ENCODE measurements at places on chromosomes 11 and 22.

DNA sequence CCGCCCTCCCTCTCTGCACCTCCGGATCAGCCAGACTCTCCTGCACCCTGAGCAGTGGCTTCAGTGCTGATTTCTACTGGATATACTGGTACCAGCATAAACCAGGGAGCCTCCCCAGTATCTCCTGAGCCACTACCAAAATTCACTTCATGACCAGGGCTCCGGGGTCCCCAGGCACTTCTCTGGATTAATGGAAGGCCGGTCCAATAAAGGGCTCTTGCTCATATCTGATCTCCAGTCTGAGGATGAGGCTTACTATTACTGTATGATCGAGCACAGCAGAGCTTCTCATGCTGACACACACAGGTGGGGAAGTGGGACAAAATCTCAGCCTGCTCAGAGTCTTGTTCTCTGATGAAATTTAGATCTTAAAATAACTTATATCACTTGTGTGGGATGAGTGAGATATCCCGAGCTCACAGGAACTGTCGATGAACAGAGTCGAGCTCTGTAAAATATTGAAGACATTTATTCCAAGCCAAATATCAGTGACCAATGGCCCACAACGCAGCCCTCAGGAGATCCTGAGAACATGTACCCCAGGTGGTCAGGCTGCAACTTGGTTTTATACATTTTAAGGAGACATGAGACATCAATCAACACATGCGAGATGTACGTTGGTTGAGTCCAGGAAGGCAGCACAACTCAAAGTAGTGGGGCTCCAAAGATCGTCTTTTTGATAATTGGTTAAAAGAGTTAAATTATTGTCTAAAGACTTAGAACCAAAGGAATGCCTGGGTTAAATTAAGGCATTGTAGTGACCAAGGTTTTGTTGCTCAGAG lies 93.0 kb upstream of the TOP3B start:
- no peak for DNase-seq

DNA sequence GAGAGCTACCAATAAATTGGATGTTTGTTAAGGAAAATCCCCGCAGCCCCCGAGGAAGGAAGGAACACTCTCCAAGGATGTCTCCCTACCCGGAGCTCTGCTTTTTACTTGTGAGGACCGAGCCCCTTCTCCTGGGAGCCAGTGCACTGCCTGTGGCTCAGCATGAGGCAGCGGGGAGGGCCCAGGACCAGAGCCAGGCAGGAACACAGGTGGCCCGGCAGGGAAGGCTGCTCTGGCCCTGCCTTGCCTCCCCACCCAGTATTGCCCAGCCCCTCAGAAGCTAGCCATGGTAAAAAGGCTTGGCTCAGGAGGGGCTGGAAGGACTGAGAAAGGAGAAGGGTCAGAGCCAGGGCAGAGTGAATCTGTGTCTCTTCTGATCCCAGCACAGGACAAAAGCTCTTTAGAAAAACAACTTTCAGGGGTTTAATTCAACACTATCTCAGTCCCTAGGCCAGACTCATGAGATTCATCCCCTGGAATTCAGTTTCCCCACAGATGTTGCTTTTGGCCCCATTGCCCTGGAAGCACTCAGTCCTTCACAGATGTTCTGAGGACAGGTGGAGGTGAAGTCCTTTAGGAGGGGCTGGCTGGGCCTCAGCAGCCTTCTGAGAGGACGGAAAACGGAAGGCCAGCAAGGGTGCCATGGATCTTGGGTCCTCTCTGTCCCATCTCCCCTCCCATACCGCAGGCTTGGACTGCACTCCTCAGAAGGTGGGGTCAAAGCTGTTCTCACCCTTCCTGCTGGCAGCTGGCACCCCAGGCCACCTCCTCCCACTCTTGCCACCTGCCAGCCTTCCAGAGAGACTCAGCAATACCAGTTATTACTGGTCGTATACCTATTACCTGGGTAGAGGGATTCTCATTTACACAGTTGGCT lies 318.9 kb downstream of the NTM start:
- no peak for DNase-seq

DNA sequence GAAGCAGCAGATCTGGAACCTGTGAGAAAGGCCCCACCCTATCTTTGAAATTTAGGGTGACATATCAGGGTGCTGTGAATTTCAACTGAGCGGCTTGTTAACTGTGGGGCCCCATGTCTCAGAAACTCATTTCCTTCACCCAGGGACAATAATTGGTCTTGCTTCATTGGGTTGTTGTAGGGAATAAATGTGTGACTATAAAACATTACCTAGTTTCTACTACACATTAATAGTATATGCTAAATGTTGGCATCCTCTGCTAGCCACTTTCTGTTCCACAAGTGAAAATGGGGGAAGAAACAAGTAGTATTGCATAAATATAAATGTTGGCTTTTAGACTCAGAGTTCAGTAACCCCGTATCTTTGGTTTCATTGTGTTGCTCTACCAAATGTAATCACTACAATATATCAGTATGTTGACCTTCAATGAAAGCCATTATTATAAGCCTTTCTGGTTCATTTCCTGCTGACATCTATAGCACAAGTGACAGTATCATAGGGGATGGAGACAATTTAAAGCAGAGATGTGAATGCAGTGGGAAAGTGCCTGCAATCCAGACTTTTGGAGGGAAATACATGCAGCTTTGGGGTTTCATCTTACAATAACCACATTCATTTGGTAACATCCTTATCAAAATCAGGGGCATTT lies 905.5 kb upstream of the RAG2 start:
- no peak for DNase-seq

- DNase-seq, result no peak
Measured at GRCh38 chr11:47305734-47306483, 36.0 kb downstream of the MADD start.

- peak; percentile 71 for DNase-seq
Measured at GRCh38 chr11:113554526-113554925, 79.3 kb upstream of the DRD2 start.

GRCh38 chr22:35349704-35350538 lies 31.0 kb upstream of the HMOX1 start:
- no peak for DNase-seq

DNA sequence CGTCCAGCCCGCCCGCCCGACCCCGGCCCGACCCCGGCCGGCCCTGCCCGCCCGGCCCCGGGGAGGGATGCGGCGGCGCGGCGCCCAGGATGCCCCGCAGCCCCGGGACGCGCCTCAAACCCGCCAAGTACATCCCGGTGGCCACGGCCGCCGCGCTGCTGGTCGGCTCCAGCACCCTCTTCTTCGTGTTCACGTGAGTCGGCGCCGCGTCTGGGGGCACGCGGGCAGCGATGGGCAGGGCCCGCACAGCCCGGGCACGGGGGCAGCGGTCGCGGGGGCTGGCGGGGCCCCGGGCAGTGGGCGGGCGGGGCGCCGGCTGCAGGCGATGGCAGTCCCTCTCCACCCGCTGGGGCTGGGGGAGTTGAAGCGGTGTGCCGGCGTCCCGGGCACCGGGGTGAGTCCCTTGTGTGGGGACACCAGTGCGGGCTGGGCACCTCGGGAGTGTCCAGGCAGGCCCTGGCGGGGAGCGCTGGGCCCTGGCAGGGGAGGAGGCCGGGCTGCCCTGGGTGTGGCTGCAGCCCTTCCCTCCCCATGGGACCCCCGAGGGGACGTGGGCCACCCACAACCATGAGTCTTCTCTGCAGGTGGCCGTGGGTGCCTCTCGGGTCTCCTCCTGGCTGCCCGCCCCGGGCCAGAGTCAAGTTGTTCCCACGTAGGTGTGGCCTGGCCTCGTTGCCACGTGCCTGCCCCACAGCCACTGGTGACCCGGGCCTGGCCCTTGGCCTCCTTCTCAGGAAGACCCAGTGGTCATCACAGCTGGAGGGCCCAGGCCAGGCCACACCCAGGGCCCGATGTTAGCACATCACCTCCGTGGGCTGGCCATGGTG lies 468 bp downstream of the ZDHHC8 start:
- DNase-seq, result no peak

DNA sequence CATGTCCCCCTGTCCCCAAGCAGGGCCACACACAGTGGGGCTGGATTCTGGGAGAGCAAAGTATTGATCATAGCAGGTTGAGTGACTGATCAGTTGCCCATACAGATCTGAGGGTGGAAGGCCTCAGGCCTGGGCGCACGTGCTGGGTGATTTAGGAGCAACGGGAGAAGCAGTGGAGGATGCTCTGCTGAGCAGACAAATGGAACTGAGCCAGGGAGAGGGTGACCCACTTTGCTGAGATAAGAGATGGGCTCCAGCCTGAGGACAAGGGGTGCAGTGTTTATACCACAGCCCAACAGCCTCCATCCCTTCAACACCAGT lies 15.0 kb downstream of the GNAZ start:
- DNase-seq, result no peak

DNA sequence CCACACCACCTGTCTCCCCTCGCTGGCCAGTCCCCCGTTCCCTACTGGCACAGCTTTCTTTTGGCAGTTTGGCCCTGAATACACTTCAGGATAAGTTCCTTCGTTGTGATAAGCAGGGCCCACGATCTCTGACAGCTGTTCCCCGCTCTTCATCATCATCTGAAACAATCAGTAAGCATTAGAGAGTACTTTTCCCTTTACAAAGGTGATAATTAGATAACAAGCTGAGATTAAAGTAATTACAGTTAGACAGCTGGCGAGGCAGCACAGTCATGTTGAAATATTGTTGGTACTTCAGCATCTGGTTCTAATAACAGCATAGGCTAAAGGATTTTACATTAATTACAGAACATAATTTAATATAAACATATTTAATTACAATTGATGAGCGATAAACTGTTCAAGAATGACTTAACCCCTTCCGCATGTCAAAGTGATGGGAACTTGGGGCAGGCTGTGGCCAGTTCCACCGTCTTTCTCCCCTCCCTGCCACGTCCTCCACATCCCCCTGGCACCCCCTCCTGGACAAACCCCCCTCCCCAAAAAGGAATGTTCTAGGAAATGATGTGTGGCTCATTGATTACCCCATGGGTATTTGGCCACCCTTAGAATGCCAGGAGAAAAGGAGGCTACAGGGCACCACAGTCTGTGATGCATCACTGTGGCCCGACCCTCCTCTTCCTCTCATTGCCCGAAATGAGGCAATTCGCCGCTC lies 134.9 kb downstream of the RCN1 start:
- DNase-seq, result no peak

- peak; percentile 40 for DNase-seq
Measured at GRCh38 chr22:37259540-37260029, 15.5 kb upstream of the RAC2 start.

DNA sequence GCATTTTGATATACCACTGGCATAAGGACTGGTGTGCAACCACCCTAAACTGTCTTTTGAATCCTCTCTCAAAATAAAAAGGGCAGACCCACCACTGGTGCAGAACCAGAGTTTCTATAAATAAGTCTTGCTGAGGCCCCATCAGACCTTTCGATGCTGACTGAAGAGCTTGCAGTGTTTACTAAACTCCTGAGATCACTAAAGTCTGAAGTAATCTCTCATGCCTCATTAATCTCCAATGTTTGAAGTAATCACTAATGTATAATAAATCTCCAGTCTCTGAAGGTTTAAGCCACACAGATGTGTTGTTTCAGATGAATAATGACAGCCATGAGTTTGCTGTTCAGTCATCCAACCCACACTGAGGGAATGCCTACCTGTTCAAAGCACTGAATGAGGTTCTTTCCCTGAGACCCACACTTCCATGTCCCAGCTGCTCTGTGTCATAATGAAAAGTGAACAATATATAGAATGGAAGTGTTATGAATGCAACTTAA lies 50.6 kb upstream of the DEUP1 start:
- no peak for DNase-seq

DNA sequence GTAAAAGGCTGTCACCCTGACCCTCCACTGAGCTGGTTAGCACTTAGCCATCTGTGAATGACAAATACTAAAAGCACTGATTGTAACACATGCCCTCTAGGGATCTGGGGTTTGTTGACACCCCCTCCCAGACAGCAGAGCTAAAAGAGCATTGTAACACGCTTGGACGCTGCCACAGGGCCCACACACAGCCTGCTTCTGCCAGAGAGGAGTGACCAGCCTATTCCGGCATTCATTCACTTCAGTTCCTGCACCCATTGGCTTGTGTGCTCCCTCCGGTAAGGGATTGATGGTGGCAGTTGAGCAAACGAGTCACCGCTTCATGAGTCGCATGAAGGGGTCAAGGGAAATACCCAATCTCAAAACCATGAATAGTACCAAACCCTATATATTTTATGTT lies 15.8 kb downstream of the OR10D3 start:
- peak; percentile 5 for DNase-seq

DNA sequence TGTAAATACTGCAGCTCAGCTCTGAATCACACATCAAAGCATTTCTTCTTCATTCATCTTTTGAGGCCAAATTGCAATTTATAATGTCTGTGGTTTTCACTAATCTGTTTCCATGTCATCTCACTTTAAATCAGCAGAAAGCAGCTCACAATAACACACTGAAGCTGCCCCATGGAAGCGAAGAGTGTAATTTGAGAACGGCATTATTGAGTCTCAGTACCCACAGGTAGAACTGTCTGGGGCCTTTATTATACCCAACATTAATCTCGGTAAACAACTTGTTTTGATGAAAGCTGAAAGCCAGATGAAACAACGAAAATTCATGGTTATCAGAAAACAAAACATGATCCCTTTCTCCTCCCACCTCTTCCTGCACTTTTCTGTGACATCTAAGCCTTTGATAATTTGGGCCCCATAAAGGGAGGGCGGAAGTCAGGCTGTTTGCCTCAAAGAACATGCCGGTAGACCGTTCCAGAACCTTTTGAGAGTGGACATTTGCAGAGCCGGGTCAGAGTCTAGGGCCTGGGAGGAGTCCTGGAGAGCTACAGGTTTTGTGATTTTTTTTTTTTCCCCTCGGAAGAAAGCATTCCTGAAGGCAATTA lies 68.2 kb upstream of the SESN3 start:
- no peak for DNase-seq

DNA sequence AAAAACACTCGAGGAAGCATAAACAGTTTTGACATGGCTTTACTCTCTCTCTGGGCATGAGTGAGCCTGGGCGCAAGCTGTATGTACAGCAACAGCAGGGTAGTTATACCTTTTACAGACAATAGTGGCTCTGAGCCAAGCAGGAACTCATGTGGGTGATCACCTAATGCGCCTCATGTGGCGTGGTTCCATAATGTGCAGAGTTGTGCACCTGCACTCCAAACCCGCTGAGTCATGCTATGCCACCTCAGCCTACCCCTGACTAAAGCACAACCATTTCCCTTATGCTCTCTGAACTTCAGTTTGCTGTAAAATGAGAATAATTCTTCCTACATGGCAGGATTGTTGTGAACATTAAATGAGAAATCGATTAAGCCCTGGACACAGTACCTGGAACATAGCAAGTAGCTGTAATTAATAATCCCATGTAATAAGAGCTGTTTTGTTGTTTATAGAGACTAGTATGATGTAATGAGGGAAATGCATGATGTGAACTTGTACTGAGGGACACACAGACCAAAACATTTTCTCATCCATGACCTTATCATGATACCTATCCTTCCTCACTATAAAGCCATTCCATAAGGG lies 71.6 kb downstream of the CCDC34 start:
- DNase-seq, result peak; percentile 88

- DNase-seq, result peak; percentile 80
Measured at GRCh38 chr11:102476812-102477211, 24.2 kb upstream of the TMEM123 start.
